ENCODE measurements at places on chromosomes 4 and X.

DNA sequence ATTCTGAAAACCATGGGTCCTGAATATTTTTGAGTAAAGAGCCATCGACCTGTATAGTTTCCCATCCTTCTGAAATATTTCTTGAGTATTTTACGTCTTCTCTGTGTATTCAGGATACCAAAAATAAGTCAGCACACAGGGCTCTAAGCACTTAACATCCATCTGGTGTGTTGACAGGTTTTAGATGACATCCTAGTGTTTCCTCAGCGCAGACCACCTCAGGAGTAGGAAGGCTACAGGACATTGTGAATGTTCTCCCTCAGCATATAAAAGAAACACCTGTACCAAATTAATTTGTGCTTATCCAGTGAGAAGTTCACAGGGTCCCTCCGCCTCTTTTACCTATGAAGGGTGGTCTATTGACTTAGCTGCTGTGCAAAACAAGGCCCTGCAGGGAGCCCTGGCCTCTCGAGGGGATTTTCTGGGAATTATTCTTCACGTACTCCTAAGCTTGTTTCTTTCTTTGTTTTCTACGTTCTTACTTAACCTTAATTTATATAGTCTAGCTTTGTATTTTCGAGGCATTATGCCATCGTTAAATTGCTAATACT is 241.8 kb downstream of the FBXO8 start:
- no peak for DNase-seq

DNA sequence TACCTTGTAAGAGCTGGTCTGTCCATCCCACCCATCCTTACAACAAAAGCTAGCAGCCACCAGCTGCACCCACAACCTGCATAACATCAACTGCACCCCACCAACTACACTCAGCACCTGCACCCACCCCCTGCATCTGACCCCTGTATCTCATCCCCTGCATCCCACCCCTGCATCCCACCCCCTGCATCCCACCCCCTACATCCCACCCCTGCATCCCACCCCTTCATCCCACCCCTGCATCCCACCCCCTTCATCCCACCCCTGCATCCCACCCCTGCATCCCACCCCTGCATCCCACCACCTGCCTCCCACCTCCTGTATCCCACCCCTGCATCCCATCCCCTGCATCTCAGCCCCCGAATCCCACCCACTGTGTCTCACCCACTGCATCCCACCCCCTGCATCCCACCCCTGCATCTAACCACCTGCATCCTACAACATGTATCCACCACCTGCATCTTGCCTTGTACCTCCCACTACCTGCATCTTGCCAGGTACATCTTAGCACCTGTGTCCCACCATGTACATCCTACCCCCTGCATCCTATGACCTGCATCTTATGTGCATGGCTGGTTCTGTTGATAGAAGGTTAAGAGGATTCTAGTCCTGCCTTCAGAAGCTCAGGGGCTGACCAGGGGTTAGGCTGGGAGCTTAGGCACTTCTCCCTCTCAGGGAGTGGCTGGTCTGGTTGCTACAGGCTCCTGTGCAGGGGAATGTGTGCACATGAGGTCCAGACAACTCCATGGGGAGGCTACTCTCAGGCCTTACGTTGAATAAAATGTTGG is 9.4 kb downstream of the TMEM271 start:
- DNase-seq = no peak

DNA sequence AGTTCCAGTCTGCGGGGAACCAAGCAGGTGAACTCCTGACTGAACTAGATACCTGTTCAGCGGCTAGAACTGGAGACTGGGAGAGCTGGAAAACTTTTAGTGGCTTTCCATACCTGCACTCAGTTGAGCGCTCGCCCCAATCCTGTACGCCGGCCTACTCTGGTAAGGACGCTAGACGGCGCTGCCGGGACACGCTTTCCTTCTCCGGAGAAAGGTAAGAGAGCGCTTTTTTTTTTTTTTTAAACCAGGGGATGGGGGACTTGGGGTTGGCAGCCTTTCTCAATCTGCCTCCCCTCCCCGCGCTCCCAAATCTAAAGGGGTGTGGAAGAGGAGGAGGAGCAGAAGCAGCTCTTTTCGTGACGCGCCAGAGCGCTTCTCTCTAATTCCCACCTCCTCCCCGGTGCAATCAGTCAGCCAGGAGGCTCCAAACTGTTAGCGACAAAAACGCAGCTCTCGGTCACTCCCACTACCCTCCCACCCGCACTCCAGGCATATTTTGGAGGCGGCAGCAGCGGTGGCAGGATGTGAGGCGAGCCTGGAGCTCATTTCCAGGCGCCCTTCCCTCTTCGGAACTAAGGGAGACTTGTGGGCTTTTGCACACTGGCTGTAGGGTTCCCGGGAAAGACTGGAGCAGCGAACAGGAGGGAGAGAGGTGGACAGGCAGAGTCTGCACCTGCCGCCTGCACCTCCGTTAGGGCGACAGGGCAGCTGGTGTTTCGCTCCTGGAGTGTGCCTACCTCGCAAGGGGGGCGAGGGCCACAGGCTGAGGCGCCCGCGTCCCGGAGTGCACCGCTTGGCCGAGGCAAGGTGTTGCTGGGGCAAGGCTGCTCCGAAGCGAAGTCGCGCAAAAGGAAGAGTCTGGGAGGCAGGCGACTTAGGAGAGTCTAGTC is at the start of gene IL1RAPL2:
Gene IL1RAPL2 (plus strand): TSS at position 409 of the 890 bp plus-strand sequence.
- no peak for DNase-seq

GRCh38 chr4:38364383-38364963 is 299.5 kb upstream of the KLF3 start:
- no peak for DNase-seq

DNA sequence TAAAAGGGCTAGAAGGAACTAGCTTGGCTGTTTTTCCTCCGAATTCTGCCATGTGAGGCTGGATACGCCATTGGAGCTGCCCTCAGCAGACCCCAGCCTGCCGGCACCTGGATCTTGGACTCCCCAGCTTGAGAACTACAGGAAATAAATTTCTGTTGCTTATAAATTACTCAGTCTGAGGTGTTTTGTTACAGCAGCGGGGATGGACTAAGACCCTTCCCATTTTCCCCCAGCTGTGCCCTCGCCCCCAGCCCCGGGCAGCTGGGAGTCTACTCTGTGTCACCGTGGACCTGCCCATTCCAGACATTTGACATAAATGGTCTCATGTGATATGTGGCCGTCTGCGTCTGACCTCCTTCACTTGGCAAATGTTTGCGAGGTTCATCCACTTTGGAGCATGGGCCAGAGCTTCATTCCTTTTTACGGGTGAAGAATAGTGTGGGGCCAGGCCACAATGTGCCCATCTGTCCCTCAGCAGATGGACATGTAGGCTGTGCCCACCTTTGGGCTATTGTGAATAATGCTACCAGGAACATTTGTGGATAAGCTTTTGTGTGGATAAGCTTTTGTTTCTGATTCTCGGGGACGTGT is 30.7 kb upstream of the SPON2 start:
- DNase-seq = no peak

DNA sequence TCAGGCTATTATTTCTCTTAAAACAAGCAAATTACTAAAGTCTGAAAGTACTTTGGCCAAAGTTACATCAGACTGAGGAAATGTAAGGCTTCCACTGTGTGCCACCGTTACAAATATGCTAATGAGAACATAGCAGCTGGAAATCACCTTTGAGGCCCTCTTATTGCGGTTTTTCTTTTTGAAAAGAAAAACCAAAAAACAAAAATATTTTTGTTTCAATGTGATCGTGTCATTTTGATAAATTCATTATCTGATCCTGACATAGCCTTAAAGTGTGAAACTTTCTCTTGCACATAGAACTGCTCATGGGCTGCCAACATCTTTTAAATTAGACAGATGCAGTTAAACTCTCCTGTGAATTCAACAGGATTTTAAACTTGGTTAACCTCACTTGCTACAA is 2.8 kb upstream of the TIFA start:
- DNase-seq = no peak

DNA sequence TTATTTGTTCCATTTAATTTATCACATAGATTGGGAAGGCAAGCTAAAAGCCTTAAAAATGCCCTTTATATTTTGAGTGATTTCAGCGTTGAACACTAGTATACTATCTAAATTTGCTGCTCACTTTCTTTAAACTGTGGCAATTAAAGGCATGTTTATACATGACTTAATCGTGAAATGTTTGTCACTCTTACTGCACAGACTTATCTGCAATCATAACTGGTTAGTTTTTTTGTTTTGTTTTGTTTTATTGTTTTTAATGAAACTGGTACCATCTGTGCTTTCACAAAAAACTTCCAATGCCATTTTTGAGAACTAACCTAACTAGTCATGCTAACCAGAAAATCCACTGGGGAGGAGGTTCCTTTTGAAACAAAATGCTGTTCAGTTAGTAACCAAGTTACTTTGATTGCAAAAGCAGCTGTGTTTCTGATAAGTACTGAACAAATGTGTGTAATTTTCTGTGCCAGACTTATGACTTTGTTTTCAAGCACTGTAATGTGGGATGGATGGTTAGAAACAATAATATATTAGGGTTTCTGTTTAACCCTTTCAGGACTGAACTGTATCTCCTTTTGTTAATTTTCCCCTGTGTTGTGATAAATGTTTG is 56.1 kb downstream of the CCKAR start:
- no peak for DNase-seq

- no peak for DNase-seq
Measured at GRCh38 chr4:48470137-48470536, 13.0 kb upstream of the SLC10A4 start.

GRCh38 chrX:122641826-122642225 is 542.3 kb upstream of the GRIA3 start:
- peak; percentile 7 for DNase-seq

DNA sequence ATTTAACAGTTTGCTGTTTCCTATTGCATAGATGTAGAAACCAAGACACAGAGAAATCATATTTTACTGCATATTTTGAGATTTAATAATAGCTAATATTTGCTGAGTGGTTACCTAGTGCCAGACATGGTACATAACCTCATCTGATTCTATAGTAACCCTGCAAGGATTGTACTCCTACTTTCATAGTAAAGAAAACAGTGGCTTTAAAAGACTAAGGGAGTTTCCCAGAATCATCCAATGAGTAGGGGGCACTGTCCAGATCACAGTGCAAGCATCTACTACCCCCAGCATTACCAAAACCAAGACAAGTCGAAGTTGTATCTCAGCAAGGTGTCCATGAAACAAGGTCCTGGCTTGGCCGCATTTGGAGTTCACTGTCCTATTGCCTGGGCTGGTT is 224.5 kb upstream of the TENM3 start:
- no peak for DNase-seq

DNA sequence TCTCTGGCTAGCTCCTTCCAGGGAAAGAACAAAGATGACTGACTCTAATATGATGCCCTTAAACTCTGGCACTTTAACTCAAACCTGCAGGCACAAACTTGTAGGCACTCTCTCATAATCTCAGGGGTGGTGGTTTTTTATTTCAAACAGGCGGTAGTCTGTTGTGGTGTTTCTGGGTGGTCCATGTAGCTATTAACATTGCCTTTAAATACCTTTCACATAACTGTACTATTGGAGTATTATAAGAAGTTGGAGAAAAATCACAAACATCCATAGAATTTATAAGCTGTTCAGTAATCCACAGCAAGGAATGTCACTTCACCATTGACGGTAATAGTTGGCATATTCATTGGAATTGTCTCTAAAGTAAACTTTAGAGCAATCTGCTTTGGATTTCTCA is 204.2 kb upstream of the PDE5A start:
- no peak for DNase-seq

DNA sequence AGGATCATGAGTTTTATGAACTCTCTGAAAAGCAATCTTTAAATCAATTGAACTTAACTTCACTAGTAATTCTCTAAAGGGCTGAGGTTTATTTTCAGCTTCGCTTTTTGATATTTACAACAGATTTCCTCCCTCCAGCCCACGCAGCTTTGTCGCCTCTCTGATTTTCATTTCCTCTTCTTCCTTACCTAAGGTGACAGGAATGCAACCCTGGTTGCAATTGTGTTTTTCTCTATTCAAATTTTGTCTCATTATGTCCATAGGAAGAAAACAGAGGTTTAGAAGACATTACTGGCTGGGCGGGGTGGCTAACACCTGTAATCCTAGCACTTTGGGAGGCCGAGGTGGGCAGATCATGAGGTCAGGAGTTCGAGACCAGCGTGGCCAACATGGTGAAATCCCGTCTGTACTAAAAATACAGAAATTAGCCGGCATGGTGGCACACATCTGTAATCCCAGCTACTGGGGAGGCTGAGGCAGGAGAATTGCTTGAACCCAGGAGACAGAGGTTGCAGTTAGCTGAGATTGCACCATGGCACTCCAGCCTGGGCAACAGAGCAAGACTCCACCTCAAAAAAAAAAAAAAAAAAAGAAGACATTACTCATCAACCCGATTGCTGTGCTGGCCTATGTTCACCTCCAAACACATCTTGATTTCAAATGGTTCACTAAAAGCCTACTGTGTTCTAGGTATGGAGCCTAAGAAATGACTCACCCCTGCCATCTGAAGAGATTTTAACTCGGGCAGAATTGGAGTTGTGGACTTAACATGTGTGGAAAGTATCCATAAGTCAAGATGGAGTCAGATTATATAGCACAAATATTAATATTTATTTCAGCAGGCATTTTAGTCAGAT is 36.8 kb downstream of the VSIG4 start:
- DNase-seq = no peak

DNA sequence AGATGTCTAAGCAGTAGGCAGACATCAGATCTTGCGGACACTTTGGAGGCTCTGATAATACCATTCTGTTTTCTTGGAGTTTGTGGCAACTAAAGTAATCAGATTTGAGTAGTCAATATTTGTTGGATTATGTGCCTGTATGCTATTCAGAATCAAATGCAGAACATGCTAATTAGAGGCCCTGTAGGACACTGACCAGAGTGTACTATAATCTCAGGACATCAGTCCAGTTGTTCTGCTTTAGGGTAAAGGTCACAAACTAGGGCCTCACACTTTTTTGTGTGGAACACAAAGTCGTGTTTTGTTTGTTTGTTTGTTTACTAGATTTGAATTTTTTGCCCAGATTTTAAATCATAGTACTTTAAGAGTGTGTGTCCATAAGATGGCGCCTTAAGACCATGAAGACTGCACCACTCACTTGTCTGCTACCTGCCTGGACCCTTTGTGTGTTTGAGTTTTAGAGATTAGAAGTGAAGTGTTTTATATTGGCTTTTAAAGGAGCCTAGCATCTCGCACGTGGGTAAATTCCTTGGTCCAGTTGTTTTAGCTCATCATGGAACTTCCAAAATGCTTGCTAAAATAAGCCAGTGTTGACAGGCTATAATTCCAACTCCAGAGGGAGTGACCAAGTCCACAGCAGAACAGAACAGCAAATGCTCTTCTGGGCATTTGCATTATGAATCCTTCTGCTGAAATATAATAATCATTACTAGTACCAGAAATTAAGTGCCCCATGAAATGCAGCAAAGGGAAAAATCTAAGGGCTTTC is 34.7 kb downstream of the IL13RA1 start:
- no peak for DNase-seq
